ENCODE measurements at places on chromosomes 12 and 14.

DNA sequence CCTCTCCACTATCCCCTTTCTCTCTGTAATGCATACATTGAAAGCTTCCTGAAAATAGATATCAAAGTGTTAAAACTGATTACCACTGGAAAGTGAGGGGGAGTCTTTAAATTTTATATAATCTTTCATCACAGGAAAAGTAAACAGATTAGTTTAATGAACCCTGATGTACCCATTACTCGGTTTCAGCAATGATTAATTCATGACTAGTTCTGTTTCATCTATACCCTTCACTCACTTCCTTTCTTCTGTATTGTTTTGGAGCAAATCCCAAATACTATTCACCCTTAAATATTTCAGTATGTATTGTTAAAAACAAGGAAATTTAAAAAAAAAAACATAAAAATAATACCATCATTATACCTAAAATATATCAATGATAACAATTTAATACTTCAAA lies 67.3 kb upstream of the TMCC3 start:
- DNase-seq, result no peak

DNA sequence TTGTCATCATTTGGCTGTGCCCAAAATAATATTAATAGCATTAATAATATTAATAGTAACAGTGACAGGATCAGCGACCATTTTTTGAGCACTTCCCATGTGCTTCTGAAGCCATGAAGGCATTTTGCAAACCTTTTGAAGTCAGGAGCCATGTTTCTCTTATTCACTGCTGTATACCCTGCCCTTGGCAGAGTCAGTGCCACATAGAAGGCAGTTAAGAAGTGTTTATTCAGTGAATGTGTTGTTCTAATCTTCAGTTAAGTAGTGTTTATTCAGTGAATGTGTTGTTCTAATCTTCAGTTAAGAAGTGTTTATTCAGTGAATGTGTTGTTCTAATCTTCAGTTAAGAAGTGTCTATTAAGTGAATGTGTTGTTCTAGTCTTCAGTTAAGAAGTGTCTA lies 319.7 kb upstream of the NAV3 start:
- no peak for DNase-seq

- DNase-seq, result no peak
Measured at GRCh38 chr12:121144416-121144914, 11.8 kb downstream of the P2RX7 start.

DNA sequence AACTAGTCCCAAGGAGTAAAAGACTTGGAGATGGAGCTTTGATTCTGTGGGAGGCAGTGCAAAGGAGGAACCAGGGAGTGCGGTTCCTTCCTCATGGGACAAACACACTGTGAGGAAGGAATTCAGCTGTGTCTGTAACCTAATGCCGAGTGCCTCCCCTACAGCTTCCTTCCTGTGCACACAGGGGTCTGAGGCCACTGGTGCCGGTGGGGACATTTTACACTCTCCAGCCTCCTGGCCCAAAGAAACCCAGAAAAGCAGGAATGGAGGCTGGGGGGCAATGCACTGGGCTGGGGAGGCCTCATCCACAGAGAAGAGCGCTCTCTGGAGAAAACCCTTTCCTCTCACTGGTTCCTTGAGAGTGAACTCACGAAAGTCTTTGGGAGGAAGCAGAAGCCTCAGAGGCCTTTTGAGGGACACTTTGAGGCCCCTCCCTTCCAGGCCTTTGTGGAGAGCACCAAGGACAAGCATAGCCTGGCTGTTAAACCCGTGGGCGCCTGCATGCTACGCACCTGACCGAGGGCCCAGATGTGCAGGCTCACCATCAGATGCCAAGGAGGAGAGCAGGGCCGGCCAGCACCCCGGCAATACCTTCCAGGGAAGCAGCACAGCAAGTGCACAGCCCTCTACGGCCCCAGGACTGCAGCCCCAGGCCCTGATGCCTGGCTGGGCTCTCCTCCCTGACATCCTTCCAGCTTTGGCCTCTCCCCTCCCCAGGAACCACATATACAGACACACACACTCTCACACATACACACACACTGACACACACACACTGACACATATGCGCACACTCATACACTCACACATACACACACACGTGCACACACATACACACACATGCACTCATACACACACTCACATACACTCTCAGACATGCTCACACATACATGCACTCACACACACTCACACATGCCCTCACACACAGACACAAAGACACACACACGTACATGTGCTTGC lies 52.0 kb downstream of the NFKBIA start:
- no peak for DNase-seq

DNA sequence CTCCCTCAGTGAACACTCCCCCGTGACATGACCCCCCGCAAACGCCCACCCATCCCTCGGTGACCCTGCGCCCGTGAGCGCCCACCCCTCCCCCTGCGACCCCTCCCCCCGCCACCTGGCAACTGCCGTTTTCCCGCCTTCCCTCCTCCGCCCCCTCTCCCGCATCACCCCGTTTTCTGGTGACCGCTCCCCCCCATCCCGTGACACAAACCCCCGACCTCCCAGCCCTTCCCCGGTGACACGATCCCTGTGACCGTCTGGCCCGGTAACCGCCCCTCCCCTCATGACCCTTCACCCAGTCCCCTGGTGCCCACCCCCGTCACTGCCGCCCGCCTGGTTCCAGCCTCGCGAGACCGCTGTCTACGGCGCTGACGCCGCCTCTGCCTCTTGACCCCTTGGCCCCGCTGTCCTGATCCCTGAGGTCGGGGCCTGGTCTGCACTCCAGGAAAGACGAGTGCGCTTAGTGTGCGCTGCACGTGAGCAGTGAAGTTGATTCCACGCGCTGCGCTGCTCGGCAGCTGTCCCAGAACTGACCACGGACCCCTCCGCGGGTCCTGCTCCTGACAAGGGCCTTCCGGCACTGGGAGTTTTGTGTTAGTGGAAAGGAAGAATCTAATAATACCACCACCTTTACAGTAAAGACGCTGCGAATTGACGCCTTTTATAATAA lies 59.4 kb downstream of the DDX51 start:
- DNase-seq, result peak; percentile 36

GRCh38 chr12:131445795-131446194 lies 265.1 kb upstream of the SFSWAP start:
- DNase-seq, result no peak

GRCh38 chr12:79296133-79296532 lies 394.6 kb downstream of the PAWR start:
- DNase-seq, result no peak

DNA sequence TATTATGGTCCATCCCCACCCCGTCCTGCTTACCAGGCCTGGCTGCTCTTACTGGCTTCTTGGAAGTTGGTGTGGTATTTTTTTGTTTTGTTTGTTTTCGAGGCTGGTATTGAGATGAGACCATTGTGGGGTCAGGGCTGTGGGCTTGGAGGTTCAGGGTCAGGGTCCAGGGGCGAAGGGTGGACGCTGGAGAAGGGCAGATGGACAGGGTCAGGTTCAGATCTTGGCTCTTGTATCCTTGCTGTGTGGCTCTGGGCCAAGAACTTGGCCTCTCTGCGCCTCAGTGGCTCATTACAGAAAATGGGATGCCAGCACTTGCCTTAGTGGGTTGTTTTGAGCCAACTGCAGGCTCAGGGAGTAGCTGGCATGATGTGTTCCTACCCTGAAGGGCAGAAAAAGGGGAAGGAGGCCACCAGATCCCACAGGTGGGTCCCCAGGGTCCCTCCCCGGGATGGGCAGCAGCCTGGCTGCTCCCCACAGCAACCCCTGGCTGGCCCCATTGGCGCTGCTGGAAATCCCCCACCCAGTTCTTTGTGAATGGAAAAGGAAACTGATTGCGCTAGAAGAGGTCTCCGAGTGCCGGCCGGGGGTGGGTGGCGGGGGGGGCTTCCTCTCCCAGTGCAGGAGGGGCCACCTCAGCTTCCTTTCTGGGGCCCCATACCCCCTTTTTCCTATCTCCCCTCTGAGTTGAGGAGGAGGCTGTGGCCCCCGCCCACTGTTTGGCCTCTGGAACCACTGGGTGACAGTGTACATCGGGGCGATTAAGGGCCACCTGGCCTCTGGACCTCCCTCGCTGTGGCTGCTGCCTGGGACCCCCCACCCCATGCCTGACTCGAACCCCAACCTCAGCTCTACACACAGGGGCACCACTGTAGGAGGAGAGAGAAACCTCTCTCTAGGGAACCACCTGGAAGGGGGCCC lies 25.0 kb downstream of the SH2B3 start:
- DNase-seq, result peak; percentile 73

All from CD4-positive, alpha-beta T cell treated with Interleukin-15 for 4 hours (primary cell).